Activated CD4-positive, alpha-beta T cell treated with anti-CD3 and anti-CD28 coated beads for 24 hours (primary cell): ENCODE measurements at places on chromosomes 4 and X.

GRCh38 chrX:49949961-49950360 lies 27.6 kb downstream of the CLCN5 start:
- no peak for DNase-seq

DNA sequence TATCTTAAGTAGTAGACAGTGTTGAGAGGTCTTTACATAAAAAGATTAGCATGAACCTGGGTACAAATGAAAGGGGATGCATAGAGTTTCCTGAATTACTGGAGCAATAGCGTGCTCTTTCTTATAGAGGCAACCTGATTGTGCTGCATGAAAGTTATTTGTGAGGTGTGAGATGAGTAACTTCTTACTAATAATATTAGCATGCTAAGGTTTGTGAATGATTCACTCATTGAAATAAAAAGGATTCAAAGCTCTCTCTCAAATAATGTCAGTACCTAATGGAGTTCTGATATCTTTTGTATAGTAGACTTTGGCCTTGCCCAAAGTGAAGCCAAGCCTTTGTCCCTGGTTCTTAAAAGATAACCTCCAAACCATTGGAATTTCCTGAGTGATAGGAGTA lies 131.0 kb upstream of the CXXC4 start:
- no peak for DNase-seq

GRCh38 chr4:10606483-10607155 lies 77.9 kb downstream of the CLNK start:
- no peak for DNase-seq

DNA sequence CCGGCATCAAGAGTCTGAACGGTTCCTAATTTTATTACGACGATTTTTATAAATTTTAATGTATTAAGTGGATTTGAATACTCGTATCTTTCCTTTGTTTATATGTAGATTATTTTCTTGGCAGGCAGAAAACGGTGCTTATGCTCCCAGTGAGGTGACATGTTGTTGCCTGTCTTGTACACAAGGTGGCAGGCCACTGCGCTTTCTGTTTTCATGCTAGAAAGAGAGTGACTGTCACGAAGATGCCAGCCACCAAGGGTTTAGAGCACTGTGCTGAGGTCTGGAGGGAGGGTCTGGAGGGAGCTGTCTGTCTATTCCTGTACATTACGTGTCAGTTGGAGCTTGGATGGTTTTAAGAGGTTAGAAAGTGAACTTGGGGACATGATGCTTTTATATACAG lies 87.7 kb downstream of the SHROOM2 start:
- peak; percentile 9 for DNase-seq

DNA sequence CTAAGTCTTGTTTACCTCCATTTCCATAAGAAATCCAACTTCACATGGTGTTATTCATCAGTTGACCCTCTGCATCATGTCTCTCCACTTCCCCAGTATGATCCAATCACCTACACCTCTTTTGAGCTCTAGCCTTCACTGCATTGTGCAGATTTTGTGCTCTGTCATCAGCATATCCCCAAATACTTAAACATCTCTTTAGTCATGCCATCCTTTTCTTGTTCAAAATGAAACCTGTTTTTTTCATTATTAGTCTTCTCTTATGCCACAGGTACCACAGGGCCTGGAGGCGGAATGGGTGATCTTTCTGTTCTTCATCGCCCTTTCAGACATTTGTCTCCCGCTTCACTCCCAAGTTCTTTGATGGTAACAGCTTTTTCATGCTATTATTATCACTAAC lies 382.7 kb upstream of the GALNTL6 start:
- no peak for DNase-seq

GRCh38 chr4:136036744-136037143 lies 1495.5 kb downstream of the PCDH18 start:
- DNase-seq: no peak

DNA sequence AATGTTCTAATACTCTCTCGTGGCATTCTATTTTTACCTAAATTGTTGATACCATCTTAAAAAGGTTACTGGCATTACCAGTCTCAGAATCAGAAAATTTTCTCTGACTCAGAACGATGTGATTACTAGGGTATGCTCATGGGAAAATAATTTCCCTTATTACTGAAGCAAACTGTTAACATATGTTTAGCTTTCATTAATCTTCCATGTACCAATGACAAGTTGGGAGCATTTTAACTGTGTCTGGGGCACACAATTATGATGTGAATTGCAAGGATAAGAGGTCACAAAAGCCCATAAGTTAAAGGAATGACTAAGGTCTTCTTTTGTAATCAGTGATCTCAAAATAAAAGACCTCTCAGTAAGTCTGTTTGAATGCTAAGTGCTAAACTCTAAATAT lies 1254.6 kb downstream of the PCDH18 start:
- no peak for DNase-seq

GRCh38 chr4:101032541-101032940 lies 314.8 kb downstream of the PPP3CA start:
- DNase-seq: no peak

DNA sequence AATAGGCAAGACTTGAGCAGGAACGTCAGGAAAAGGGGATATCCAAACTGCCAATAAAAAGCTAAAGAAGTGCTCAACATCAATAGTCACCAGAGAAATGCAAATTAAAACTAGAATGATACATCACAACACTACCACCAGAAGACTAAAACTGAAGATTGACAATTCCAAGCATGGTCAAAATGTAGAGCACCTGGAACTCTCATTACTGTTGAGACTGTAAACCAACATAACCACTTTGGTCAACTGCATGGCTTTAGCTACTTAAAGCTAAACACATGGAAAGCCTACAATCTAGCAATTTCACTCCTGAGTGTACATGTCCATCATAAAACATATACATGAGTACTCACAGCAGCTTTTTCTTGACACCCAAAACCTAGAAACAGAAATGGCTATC lies 107.4 kb downstream of the ADGRA3 start:
- DNase-seq: no peak

- no peak for DNase-seq
Observed at GRCh38 chr4:150769248-150769647, 187.3 kb downstream of the MAB21L2 start.

GRCh38 chr4:119615068-119615719 lies 13.4 kb downstream of the PDE5A start:
- no peak for DNase-seq

GRCh38 chr4:5192678-5193077 lies 141.4 kb downstream of the STK32B start:
- DNase-seq: no peak

GRCh38 chr4:6875431-6875831 lies 34.2 kb upstream of the TBC1D14 start:
- no peak for DNase-seq

GRCh38 chr4:169107528-169107927 lies 97.5 kb upstream of the CBR4 start:
- no peak for DNase-seq

GRCh38 chr4:15436513-15436912 lies 8.7 kb downstream of the C1QTNF7 start:
- no peak for DNase-seq
